Smooth muscle cell of bladder (primary cell): ENCODE measurements at places on chromosomes 4 and X. TPM values are rescaled to one million over a fixed set of nuclear protein-coding genes. Genes with fewer than 3 reads are reported as not detected.

DUX4 gene
- total RNA-seq, result not detected in 2 replicates

CLDN2 gene
- not detected in 2 replicates for total RNA-seq

ZNF141 gene
- 9.1 and 9.8 TPM in 2 replicates for total RNA-seq

LIMCH1 gene
- 16.5 and 42.9 TPM in 2 replicates for total RNA-seq

CLDN34 gene
- not detected in 2 replicates for total RNA-seq

RIPPLY1 gene
- 0.14 TPM in 1 of 2 replicates, not detected in the other for total RNA-seq

CCNA2 gene
- 5.3 and 6.2 TPM in 2 replicates for total RNA-seq

LPAR4 gene
- total RNA-seq, result 0.09 TPM in 1 of 2 replicates, not detected in the other

PNMA3 gene
- under 0.01 and 0.28 TPM in 2 replicates for total RNA-seq

CXorf65 gene
- not detected in 2 replicates for total RNA-seq

SSX7 gene
- total RNA-seq, result not detected in 2 replicates

TMEM35A gene
- 3.1 and 3.4 TPM in 2 replicates for total RNA-seq

OPRPN gene
- not detected in 2 replicates for total RNA-seq

NUDT10 gene
- 1.5 and 1.6 TPM in 2 replicates for total RNA-seq

GPAT3 gene
- 5.1 and 7.7 TPM in 2 replicates for total RNA-seq

TLR3 gene
- total RNA-seq, result 2.0 and 2.7 TPM in 2 replicates

MAGEA11 gene
- under 0.01 and 0.09 TPM in 2 replicates for total RNA-seq

RGN gene
- total RNA-seq, result 1.8 and 3.3 TPM in 2 replicates

TIGD4 gene
- total RNA-seq, result 0.14 and 0.18 TPM in 2 replicates

GAGE12J gene
- not detected in 2 replicates for total RNA-seq

RTL5 gene
- 0.85 and 1.6 TPM in 2 replicates for total RNA-seq

PLAC8 gene
- total RNA-seq, result under 0.01 and 0.28 TPM in 2 replicates

GPR173 gene
- total RNA-seq, result 1.6 and 1.7 TPM in 2 replicates

CXCL11 gene
- 0.14 TPM in 1 of 2 replicates, not detected in the other for total RNA-seq

SPIN2B gene
- 8.1 and 14.8 TPM in 2 replicates for total RNA-seq

EIF1AX gene
- 17.9 and 18.3 TPM in 2 replicates for total RNA-seq

GRIA3 gene
- 2.0 and 8.1 TPM in 2 replicates for total RNA-seq

TBX22 gene
- not detected in 2 replicates for total RNA-seq

SLC2A9 gene
- total RNA-seq, result 3.6 and 4.3 TPM in 2 replicates

ARR3 gene
- not detected in 2 replicates for total RNA-seq

MAGEA4 gene
- total RNA-seq, result not detected in 2 replicates

CFAP99 gene
- total RNA-seq, result 0.18 TPM in 1 of 2 replicates, not detected in the other

SLC10A6 gene
- total RNA-seq, result 0.28 TPM in 2 replicates

KCNIP4 gene
- total RNA-seq, result not detected in 2 replicates

AMER1 gene
- total RNA-seq, result 1.00 and 1.5 TPM in 2 replicates

STS gene
- 2.3 and 2.4 TPM in 2 replicates for total RNA-seq

SULT1E1 gene
- total RNA-seq, result 0.09 and 0.14 TPM in 2 replicates

MMRN1 gene
- total RNA-seq, result 0.14 and 0.28 TPM in 2 replicates

MAGEA2B gene
- total RNA-seq, result not detected in 2 replicates

RADX gene
- 1.00 and 1.0 TPM in 2 replicates for total RNA-seq

CFAP299 gene
- 2.1 and 2.3 TPM in 2 replicates for total RNA-seq

RNF113A gene
- 16.5 and 17.4 TPM in 2 replicates for total RNA-seq

NWD2 gene
- not detected in 2 replicates for total RNA-seq

SPANXC gene
- not detected in 2 replicates for total RNA-seq

PDHA1 gene
- total RNA-seq, result 90.7 and 95.2 TPM in 2 replicates

BRS3 gene
- not detected in 2 replicates for total RNA-seq

FAM50A gene
- total RNA-seq, result 101 and 107 TPM in 2 replicates

COX7B2 gene
- total RNA-seq, result not detected in 2 replicates

SOD3 gene
- total RNA-seq, result 12.2 and 19.9 TPM in 2 replicates

CCNG2 gene
- 18.6 and 25.4 TPM in 2 replicates for total RNA-seq

EVC2 gene
- 10.7 and 12.9 TPM in 2 replicates for total RNA-seq

LRBA gene
- 27.6 and 28.6 TPM in 2 replicates for total RNA-seq

HPSE gene
- 0.83 and 1.1 TPM in 2 replicates for total RNA-seq

SORCS2 gene
- total RNA-seq, result 1.1 and 3.8 TPM in 2 replicates

BMP3 gene
- under 0.01 and 0.09 TPM in 2 replicates for total RNA-seq

FGF13 gene
- total RNA-seq, result 2.2 and 4.8 TPM in 2 replicates
